Ascending aorta (tissue), 2 donors: ENCODE measurements at places on chromosomes 13 and 19.
A peak's percentile ranks its signal among the peaks of the same experiment; 100 is the strongest.

DNA sequence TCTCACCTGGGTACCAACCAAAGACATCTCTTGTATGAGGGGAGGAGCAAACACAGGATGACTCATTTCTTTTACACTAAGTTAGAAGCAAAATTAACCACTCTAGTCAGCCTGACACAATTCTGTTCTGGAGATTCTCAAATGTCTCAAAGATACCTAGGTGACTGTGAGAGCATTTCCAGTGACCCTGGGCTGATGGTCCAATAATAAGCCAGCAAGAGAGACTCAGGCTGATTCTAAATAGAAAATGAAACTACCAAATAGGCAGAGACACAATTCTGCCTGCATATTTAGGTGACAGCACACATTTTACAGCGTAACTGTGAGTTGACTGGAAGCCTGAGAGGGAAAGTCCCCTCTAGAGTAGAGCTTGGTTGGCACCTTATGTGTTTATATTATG is 16.3 kb downstream of the ZNF91 start:
- no peak overlapping the region for H3K27ac ChIP-seq
- no peak overlapping the region for H3K4me3 ChIP-seq
- no peaks in the 10 kb centered on the region for H3K4me1 ChIP-seq
- no peaks in the 10 kb centered on the region for H3K27me3 ChIP-seq
- peaks cover 69% of the 10 kb centered on the region for H3K36me3 ChIP-seq

GRCh38 chr13:98970330-98970729 is 7.5 kb downstream of the DOCK9 start:
- H3K27ac ChIP-seq = peak overlapping the region; percentile 4
- H3K27me3 ChIP-seq = no peaks in the 10 kb centered on the region
- DNase-seq = no peak
- no peaks in the 10 kb centered on the region for H3K4me1 ChIP-seq

DNA sequence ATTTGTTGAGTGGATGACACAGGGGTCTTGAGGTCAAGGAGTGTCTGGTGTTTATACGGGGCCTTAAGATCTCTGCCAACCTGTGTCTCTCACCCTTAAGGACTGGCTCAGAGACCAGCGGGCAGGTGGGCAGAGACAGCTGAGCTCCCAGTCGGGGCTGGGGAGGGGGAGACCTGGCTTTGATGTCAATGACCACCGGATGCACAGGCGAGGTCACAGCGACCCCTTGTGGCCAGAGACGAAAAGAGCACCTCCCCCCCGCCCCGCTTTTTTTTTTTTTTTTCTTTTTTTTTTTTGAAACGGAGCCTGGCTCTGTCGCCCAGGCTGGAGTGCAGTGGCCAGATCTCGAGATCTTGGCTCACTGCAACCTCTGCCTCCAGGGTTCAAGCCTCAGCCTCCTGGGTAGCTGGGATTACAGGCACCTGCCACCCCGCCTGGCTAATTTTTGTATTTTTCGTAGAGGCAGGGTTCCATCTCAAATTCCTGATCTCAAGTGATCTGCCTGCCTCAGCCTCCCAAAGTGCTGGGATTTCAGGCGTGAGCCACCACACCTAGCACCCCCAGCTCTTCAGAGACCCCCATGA is 12.1 kb upstream of the KLK14 start:
- H3K4me1 ChIP-seq = no peaks in the 10 kb centered on the region
- H3K36me3 ChIP-seq = peaks cover 1% of the 10 kb centered on the region
- no peaks in the 10 kb centered on the region for H3K27me3 ChIP-seq
- DNase-seq = no peak

- no peak overlapping the region for H3K4me3 ChIP-seq
- DNase-seq = no peak
These were observed 154.1 kb downstream of the PTPRS start for GRCh38 chr19:5186293-5187050.

GRCh38 chr13:64684685-64685431 is 2545.3 kb downstream of the PCDH9 start:
- no peaks in the 10 kb centered on the region for H3K4me1 ChIP-seq
- H3K36me3 ChIP-seq = no peaks in the 10 kb centered on the region
- H3K27ac ChIP-seq = no peak overlapping the region
- H3K4me3 ChIP-seq = no peak overlapping the region
- no peak for DNase-seq
- H3K27me3 ChIP-seq = no peaks in the 10 kb centered on the region

DNA sequence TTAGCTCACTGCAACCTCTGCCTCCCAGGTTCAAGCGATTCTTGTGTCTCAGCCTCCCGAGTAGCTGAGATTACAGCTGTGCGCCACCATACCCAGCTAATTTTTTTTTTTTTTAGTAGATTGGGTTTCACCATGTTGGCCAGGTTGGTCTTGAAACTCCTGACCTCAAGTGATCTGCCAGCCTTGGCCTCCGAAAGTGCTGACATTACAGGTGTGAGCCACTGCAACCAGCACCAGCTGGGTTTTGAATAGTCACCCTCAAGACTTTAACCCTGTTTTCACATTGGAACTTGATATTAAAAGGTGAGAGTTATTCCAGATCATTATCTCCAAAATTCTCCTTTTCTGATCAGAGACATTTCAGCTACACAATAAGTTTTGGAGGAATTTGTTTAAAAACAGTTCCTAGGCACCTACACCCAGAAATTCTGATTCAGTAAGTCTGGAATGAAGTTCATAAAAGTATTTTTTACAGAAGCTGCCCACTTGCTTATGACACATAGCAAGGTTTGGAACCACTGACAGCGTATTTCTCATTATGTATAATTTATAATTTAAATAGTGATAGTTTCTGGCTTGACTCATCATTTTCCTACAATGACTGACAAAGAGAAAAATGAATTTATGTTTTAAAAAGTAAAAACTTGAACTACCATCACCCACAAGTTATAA is 417.3 kb downstream of the DIAPH3 start:
- no peak overlapping the region for H3K27ac ChIP-seq
- DNase-seq = no peak
- H3K4me3 ChIP-seq = no peak overlapping the region
- no peaks in the 10 kb centered on the region for H3K27me3 ChIP-seq

GRCh38 chr19:46935066-46935663 is 74.4 kb downstream of the ARHGAP35 start:
- no peaks in the 10 kb centered on the region for H3K27me3 ChIP-seq
- no peak for DNase-seq
- H3K27ac ChIP-seq = no peak overlapping the region
- H3K4me3 ChIP-seq = no peak overlapping the region

DNA sequence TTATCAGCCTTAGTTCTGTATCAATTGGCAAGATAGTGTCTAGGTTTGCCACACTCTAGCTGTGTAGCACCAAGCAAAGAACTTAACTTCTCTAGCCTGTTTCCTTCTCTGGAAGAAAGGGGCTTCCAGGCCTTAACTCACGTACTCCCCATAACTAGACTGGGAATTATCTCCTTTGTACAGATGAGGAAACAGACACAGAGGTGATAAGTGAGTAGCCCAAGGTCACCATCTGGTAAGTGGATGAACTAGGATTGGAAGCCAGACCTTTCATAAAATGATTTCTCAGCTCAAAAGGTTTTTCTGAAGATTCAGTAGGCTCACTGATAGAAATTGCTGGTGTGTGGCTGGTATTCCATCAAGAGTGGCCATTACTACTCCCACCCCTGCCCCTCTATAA is 3.1 kb downstream of the ZNF428 start:
- no peak overlapping the region for H3K27ac ChIP-seq
- H3K36me3 ChIP-seq = peaks cover 21% of the 10 kb centered on the region
- H3K4me1 ChIP-seq = peaks cover 7% of the 10 kb centered on the region
- no peaks in the 10 kb centered on the region for H3K27me3 ChIP-seq
- H3K4me3 ChIP-seq = no peak overlapping the region
- DNase-seq = no peak

GRCh38 chr19:1474011-1474764 is 4.8 kb downstream of the C19orf25 start:
- peaks cover 32% of the 10 kb centered on the region for H3K4me1 ChIP-seq
- DNase-seq = no peak
- H3K4me3 ChIP-seq = no peak overlapping the region
- H3K27ac ChIP-seq = no peak overlapping the region

DNA sequence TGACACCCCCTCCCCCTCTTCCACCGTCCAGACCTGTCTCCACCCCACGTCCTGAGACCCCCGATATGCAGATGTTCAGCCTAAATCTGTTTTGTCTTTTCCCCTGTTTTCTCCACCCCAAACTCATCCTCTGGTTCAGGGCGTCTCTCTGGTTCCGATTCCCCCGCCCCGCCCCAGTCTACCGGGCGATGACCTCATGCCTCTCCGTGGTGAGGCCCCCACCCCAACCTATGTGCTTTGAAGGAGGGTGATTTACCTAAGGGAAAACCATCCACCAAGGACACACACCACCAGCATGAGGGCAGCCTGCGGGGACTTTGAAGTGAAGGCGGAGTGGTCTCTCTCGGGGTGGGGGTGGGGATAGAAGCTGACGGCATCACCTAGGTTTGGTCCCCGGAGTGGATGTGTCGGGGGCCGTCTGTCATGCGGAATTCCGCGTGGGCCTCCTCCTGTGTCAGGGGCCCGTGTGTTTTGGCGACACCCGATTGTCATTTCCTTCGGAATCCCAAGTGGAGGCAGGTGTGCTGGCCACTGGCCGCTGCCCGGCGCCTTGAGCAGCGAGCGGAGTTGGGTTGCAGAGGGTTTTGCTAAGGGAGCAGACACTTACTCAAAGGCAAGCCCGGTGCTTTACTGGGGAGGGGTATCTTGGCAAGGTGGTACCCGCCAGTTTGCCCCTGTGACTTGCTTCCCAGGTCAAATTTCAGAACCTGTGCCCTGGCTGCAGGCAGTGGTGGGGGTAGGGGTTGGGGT is 1.4 kb downstream of the FZR1 start:
- no peak overlapping the region for H3K27ac ChIP-seq
- peaks cover 10% of the 10 kb centered on the region for H3K4me1 ChIP-seq
- peak overlapping the region; percentile 100 for H3K4me3 ChIP-seq
- H3K36me3 ChIP-seq = no peaks in the 10 kb centered on the region
- H3K27me3 ChIP-seq = no peaks in the 10 kb centered on the region

DNA sequence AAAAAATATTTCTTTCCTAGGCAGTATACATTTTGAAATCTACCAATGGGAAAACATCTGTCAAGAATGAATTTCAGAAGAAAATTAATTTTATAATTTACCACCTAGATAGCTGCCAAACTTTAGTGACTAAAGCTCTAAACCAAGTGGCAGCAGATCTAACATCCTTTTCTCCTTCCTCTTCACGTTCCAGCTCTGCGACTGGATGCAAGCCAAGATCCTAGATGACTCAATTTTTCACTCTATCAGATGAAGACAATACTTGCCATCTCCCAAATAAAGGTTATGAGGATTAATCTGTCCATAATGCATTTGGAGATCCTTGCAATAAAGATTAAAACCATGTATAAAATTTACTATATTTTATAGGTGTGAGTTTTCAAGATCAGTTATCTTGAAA is 66.7 kb upstream of the MIR17HG start:
- DNase-seq = no peak
- H3K4me1 ChIP-seq = no peaks in the 10 kb centered on the region
- H3K27me3 ChIP-seq = no peaks in the 10 kb centered on the region
- H3K4me3 ChIP-seq = no peak overlapping the region
- H3K27ac ChIP-seq = no peak overlapping the region

GRCh38 chr19:5292453-5292821 is 48.2 kb downstream of the PTPRS start:
- no peaks in the 10 kb centered on the region for H3K27me3 ChIP-seq
- H3K4me1 ChIP-seq = peaks cover 10% of the 10 kb centered on the region
- no peaks in the 10 kb centered on the region for H3K36me3 ChIP-seq
- no peak for DNase-seq

GRCh38 chr19:22634450-22634827 is 315 bp downstream of the ZNF492 start:
- no peaks in the 10 kb centered on the region for H3K27me3 ChIP-seq
- H3K4me3 ChIP-seq = peak overlapping the region; percentile 71
- no peaks in the 10 kb centered on the region for H3K36me3 ChIP-seq
- DNase-seq = no peak
- H3K4me1 ChIP-seq = peaks cover 3% of the 10 kb centered on the region
- H3K27ac ChIP-seq = no peak overlapping the region

GRCh38 chr19:46181388-46181779 is 33.3 kb downstream of the IGFL2 start:
- H3K4me3 ChIP-seq = no peak overlapping the region
- no peaks in the 10 kb centered on the region for H3K27me3 ChIP-seq
- H3K27ac ChIP-seq = no peak overlapping the region
- no peaks in the 10 kb centered on the region for H3K36me3 ChIP-seq

- H3K27me3 ChIP-seq = no peaks in the 10 kb centered on the region
- no peak for DNase-seq
- no peaks in the 10 kb centered on the region for H3K36me3 ChIP-seq
- peak overlapping the region; percentile 11 for H3K27ac ChIP-seq
- H3K4me1 ChIP-seq = no peaks in the 10 kb centered on the region
These were observed 55.5 kb upstream of the SERP2 start for GRCh38 chr13:44318161-44318560.

- H3K36me3 ChIP-seq = peaks cover 58% of the 10 kb centered on the region
- H3K4me3 ChIP-seq = no peak overlapping the region
- DNase-seq = no peak
- H3K27me3 ChIP-seq = no peaks in the 10 kb centered on the region
- H3K4me1 ChIP-seq = no peaks in the 10 kb centered on the region
These were observed 8.5 kb downstream of the MAU2 start for GRCh38 chr19:19329126-19329525.

GRCh38 chr19:16386619-16387240 is 62.1 kb downstream of the KLF2 start:
- no peak for DNase-seq
- H3K36me3 ChIP-seq = peaks cover 49% of the 10 kb centered on the region

DNA sequence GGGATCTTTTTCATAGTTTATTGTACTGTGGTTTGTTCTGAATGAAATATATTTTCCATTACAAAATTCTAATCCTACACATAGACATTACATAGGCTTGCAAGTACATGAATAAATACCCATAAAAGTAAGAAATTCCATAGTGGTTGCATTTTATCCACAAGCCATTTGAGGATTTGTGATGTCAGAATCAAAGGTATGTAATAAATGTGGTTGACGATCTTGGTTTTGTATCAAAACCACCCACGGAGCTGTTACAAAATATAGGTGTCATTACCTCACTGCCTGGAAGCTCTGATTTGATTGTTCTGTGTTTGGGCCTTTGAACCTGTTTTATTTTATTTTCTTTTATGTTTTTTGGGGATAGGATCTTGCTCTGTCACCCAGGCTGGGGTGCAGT is 125.1 kb downstream of the NALCN start:
- DNase-seq = no peak
- no peaks in the 10 kb centered on the region for H3K36me3 ChIP-seq
- no peak overlapping the region for H3K4me3 ChIP-seq
- H3K27me3 ChIP-seq = no peaks in the 10 kb centered on the region
- no peaks in the 10 kb centered on the region for H3K4me1 ChIP-seq
